Amygdala (tissue), 56 donors: ENCODE measurements at places on chromosomes 4 and X.

GRCh38 chr4:2588259-2588658 lies 51.8 kb downstream of the FAM193A start:
- no peak for DNase-seq

DNA sequence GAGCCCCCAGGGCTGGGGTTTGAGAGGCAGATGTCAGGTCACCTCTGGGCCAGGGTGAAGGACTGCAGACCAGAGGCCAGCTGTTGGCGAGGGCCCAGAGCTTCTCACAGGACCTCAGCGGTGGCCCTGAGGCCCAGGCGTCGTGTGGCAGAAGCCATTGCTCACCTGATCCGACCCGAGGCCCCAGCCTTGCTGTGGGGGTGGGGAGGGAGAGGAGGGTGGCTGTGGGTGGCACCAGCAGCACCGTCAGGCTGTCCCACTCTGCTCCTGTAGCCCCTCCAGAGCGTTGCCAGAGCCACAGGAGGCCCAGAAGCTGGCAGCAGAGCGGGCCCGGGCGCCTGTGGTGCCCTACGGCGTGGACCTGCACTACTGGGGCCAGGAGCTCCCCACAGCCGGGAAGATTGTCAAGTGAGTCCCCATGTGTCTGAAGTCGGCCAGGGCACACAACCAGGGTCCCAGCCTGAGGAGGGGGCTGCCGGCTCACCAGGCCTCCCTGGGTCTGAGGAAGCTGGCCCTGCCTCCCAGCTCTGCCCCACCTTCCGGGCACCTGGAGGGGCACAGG lies 28.8 kb downstream of the UVSSA start:
- DNase-seq, result no peak

DNA sequence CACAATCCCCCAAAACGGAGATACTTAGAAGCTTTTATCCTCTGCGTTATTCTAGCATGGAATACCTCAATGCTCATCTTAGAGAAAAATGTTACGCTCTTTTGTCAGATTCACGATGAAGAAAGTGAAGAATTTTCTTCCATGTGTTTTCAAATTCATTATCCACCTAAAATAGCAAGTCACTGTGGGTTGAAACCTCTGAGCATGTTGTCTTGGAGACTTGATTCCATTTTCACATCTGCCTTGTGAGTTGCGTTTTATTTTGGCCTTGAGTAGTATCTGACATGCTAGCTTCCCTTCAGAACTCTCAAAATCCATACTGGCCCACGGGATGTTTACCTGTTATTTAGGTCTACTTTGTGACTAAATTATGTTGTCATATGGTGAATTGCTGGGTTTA lies 66.3 kb downstream of the C4orf46 start:
- no peak for DNase-seq

GRCh38 chr4:105014234-105014633 lies 132.4 kb upstream of the TET2 start:
- DNase-seq, result no peak

DNA sequence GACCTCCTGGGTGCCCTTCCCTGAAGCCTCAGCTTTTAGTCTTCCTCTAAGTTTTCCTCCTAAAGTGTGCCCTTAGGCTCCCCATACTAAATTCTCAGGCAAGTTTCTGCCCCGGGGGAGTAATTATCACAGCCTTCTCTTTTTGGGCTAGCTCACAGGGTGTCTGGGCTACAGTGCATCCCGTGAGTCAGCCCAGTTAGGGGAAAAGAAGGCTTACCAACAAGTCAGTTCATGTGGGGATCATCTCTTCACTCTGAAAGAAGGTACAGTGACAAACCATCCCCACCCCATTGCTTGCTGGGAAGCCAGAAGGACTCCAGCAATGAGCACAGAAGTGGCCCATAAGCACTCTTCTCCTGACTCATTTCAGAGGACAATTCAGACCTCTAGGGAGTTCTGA lies 134.7 kb upstream of the FAM9C start:
- DNase-seq, result no peak

DNA sequence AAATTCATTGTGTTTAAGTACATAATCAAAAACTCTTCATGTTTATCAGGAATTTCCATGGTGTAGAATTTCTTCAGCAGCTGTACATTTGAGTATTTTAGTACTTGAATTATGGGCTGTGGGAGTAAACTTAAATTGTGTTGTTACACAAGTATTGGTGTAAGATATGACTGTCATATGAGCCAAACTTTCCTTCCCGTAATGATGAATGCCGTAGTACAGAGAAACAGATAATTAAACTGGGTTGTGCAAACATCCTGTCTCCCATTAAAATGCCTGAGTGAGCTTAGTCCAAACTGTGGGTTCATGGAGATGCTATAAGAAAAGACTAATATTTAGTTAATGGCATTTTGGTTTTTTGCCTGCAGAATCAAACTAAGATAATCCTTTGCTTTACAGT lies 159.2 kb downstream of the SLC4A4 start:
- no peak for DNase-seq
